ENCODE measurements at places on chromosomes 12 and 14.

DNA sequence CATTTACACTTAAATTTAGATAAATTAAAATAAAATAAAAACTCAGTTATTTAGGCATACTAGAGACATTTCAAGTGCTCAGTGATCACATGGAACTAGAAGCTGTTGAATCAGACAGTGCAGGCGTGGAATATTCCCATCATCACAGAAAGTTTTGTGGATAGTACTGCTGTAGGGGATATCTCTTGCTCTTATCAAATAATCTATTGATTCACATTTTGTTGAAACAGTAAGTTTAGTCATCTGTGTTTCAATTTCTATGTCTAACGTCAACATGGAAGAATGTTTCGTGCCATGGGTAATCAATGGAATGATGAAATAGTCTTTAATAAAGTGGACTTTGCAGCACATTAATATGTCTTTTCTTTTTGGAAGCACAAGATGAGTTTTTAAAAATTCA, 108.6 kb downstream of the PAH start:
- no peak for DNase-seq

- DNase-seq = no peak
These were observed 404.4 kb downstream of the FLRT2 start for GRCh38 chr14:85934123-85934885.

- DNase-seq = no peak
These were observed 331.2 kb upstream of the SFSWAP start for GRCh38 chr12:131379738-131380137.

DNA sequence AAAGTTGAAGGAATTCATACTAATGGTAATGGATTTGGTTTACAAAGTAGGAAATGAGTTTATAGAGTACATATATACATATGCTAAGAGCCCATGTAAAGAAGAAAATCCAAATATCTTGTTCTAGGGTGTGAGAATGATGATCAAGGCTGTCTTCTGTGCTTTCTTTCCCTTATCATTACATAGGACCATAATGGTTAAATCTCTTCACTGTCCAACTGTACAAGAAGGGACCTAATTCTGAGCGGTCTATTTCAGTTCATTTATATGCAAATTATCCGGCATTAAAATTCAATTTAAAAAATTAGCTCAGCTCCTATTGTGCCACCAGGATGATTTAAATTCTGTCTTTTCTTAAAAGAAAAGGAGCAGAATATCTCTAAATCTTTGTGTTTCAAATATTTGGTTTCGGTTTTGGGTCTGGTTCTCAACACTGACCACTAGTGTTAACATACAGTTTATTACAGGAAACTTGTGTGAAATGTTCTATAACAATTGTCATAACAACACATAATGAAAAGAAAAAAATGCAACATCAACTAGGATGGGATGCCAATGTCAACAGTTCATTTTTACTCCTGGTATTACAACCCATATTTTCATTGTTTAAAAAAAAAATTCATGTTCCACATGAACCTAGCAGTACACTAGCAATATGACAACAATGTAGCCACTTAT, 16.8 kb downstream of the OR4K1 start:
- DNase-seq = no peak

- no peak for DNase-seq
These were observed 68.7 kb downstream of the SLC35F4 start for GRCh38 chr14:57797160-57797559.

- no peak for DNase-seq
These were observed 318.4 kb downstream of the RAD51B start for GRCh38 chr14:68137704-68138619.

- DNase-seq = no peak
These were observed 263.1 kb downstream of the LRIG3 start for GRCh38 chr12:58657190-58657589.

- DNase-seq = no peak
These were observed 75.2 kb downstream of the PITPNM2 start for GRCh38 chr12:123075646-123076171.

DNA sequence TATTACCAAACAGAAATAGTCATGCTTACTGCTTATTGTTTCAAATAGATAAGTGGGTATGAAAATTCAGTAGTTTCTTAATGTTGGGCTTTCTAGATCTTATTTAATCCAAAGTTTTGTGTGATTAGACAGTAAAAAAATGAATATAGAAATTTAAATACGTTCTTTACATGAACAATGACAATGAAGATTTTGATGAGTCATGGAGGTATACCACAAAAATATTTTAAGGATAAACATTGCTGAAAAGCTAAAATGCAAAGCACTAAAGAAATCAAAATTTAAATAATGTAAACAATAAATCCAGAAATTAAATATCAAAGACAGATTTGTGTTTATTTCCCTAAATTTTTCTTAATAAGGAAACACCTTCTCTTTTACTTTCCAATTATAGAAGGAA, 78.3 kb downstream of the PIK3C2G start:
- no peak for DNase-seq

GRCh38 chr12:65828711-65829339, 4.5 kb downstream of the HMGA2 start:
- no peak for DNase-seq

DNA sequence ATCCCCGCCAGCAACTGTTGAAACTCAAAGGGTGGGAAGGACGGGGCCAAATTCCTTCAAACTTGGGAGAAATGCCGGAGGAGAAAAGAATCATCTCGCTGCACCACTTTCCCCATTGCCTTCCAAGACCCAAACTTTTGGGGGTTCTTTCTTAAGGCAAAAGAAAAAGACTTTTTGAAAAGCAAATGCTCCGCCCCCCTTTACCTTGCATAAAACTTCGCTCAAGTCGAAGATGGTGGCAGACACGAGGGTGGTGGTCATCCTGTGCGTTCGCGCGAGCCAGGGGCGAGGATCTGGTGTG, 239 bp downstream of the ZFP36L1 start:
- DNase-seq = no peak

DNA sequence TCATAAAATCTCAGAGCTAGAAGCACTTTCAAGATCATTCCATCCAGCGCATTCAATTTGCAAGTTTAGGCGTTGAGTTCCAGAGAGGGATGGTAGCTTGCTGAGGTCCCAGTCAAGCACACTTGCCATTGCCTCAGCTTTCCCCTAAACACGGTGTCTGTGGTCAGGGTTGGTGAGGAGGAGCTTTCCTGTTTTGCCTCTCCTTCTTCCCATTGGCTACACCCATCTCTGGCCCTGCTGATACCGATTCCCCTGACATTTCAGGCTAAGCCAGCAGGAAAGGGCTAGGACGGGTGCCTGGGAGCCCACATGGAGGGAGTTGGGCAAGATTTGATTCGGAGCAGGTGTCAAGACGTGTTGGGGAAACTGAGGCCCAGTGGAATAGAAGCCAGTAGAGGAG, 9.1 kb downstream of the NFATC4 start:
- DNase-seq = no peak

DNA sequence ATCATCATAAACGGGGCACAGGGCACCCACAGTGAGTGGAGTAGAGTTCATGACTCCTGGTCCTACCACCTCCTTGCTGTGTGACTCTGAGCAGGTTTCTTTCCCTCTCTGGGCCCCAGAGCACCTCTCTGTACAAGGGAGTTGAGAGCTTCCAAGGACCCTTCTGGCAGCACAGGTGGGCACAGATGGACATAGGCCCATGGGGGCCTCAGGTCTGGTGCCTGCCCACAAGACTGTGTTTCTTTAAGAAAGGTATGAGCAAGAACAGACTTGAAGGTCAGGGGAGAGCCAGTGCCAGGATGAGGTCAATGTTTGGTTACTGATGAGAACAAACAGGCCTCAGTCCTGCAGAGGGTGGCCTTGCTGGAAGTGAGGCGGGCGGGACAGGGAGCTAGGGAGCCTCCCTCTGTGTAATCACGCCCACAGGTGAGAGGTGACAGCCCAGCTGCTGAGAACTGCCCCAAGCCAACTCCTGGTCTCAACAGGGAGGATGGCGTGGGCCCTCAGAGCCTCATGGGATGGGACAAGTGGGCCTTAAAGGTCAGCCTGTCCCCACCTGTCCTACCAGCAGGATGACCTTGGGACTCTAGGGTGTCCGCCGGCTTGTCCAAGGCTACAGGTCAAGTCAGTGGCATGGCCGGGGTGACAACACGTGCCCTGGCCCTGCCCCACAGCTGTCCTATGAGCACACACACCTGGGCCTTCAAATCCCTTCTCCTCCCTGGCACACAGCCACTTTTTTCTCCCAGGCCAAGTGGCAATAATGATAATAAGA, 49.1 kb downstream of the CCDC85C start:
- DNase-seq = no peak

DNA sequence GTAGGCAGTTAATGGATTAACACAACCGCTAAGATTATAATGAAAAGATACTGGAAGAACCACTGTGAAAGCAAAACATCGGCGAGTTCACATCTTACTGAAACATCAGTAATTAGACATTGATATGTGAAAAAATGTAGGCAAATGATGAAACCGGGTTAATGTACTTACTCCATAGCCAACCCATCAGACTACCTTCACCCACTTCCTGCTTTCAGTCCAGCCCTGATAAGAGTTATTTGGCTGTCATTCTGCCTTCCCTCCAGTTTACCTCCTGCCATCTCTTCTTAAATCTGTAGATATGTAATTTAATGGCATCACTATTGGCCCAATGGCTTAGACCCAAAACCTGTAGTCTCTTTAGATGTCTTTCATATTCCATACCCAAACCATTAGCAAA, 46.0 kb upstream of the LGR5 start:
- DNase-seq = no peak

DNA sequence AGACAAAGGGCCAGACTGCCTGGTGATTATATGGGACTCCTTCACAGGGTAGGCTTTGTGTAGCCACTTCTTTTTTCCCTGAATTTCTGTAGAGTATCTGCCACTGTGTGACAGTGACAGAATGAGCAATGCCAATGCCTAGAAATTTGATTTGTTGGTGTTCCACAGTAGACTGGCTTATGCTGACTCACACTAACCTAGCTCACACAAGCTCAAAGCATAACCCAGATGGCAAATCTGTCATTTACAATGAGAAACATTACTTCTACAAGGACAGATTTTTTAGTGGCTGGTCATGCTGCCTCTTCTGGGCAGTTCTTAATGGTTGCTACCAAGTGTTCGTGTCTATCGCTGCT, 15.9 kb downstream of the CFAP251 start:
- DNase-seq = no peak

DNA sequence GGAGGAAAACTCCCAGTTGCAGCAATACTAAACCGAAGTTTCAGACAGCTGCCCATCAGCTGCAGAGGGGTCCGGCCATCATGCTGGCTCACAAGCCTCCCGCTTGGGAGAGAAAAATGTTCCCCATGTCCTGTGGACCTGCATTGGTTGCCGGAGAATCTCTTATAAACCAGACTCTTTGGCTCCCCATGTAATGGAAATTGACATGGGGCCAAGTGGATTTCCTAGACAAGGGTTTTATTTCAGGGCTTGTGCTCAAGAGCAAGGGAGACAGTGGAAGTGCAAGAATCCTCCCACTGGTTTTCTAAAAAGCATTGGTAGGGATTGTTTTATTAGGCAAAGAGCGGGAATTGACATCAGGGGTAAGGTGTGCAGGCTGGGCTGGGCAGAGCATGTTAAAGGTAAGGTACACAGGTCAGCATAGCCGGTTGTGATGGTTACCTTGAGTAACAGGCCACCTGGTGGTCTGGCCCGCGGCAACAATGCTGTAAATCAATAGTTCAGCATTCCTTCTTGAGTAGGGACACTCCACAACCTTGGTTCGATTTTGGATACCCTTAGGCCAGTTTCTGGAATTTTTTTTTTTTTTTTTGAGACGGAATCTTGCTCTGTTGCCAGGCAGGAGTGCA, 135.4 kb downstream of the UNC79 start:
- DNase-seq = no peak

DNA sequence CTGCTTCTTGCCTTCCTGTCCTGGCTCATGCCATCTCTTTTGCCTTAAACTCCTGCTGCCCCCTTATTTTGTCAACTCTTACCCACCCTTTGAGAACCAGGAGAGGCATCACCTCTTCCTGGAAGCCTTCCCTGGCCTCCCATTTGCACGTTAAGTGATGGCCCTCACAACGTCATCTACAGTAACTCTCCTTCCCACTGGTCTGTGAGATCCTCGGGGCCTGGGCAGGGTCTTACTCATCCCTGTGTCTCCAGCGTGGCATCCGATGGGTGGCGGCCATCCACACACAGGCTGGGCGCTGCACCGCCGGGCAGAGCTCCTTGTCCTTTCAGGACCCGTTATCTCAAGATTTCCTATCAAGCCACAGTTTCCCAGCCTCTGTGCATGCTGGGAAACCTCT, 16.8 kb upstream of the CACNA2D4 start:
- no peak for DNase-seq

DNA sequence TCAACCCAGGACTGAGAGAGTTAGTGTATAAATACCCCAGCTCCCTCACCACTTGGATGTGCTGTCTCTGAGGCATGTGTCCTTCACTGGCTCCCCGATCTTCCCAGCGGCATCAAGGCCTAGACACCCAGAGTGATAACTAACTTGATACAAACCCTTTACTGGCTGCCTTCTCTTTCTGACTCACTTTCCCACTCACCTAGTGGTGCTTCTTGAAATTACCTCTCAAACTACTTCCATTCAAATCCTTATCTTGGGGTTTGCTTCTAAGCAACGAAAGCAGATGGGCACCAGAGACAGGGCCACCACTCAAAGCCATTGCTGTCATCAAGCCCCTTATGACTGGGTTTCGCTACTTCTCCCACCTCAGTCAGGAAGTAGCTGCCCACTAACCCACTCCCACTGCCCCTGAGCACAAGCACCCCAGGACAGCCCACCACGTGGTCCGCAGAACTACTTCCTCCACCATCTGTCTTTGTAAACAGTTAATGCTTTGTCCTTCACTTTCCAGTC, 17.2 kb downstream of the ZFP36L1 start:
- no peak for DNase-seq

DNA sequence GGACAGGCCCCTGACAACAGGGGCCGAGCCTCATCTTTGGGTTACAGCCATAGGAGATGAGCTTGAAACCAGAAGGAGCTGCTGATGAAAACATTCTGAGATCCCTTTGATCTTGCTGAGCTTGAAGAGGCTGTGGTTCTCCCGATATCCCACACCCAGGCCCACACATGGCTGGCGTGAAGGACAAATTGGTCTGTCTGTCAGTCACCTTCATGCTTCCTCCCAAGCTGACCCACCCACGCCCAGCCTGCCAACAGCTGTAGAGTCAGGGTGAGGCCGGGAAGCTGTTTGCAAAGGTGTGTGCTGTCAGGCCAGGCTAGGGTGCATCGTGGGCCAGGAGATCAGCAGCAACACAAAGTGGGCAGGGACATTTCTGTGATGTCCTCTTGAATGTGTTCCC, 43.2 kb downstream of the FZD10 start:
- DNase-seq = no peak

DNA sequence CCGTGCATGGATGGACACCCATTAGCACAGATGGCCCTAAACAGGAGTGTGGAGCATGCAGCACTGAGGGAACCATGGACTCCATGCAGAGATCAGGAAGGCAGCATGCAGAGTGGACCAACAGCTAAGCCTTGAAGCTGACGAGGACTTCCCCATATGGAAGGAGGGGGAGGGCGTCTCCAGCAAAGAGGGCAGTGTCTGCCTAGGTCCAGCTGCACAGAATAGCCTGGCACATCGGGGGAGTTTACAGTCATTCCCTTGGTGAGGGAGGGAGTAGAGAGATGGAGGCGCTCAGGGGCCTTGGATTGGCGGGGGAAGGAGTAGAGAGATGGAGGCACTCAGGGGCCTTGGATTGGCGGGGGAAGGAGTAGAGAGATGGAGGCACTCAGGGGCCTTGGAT, 64.5 kb downstream of the ANKRD9 start:
- no peak for DNase-seq

Data from GM18507 (cell line).